ENCODE measurements at places on chromosomes 1 and 21.

DNA sequence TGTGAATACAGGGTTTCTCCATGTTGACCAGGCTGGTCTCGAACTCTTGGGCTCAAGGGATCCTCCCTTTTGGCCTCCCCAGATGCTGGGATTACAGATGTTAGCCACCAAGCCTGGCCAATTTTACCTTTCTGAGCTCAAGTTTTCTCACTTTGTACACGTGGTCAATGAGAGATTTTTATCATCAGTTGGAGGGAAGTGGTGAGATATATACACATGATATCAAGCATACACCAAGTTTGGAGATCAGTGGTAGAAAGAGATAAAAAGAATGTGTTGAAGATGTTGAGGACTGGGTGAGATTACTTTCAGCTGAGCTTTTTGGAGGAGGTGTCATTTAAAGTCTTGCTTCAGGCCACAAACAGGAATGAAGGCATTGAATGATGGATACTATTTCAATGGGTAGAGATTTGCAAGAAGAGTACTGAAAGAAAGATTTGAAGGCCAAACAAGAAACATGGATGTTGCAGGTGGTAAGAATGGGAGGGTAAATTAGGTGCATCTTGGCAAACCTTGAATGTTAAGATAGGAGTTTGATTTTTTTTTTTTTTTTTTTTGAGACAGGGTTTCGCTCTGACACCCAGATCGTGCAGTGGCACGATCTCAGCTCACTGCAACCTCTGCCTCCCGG is 3.0 kb upstream of the SESN2 start:
- no peak for DNase-seq

- DNase-seq = no peak
Observed at GRCh38 chr1:245084551-245084950, 70.2 kb upstream of the KIF26B start.

DNA sequence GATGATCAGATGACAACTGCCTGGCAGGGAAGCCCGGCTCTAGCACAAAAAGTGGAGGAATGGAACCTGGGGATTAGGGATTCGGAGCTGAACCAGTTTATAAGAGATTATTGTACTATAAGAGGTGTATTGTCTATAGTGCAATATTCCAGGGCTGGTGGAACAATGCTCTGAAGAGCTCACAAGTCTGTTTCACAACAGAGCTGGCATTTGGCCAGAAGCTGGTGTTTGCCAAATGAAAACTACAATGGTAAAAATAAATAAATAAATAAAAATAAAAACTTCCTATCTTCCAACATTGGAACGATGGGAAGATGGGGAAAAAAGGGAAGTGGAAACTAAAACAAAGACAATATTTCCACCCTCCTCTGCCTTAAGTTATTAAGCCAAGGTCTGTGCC is 73.5 kb downstream of the CHODL start:
- DNase-seq = peak; percentile 5

DNA sequence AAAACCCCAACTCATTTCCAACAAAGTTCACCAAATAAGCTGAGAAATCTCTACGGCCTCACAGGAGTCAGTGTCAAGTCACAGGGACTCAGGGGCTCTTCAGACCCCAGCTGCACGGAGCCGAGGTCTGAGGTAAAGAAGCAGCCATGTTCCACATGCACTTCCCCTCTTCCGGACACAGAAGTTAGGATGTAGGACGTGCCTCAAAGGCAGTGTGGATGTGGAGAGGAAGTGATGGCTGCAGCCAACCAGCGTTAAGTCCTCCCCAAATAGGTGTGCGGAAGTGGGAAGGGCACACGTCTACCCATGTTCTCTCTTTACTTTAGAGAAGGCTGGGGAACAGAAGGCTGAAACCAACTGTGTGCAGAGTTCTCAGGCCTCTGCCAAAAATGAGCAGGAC is 14.6 kb upstream of the NCF2 start:
- no peak for DNase-seq

DNA sequence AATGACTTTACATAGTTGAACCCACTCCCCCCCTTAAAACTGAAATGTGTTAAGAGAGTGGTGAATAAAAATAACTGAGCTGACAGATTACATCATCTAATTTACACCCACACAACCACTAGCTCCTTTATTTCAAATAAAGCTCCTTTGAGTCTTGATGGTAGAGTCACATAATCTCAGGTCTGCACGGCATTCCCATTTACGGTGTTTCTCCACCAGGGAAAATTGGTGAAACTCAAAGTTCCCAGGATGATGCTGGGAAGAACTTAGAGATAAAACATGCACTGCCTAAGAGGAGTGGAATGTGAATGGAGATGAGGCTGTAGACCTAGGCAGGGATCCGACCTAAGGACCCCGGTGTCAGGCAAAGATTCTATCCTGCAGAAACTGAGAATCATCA is 727.8 kb upstream of the ADAMTS5 start:
- no peak for DNase-seq

- no peak for DNase-seq
Observed at GRCh38 chr1:152888126-152888525, 10.0 kb downstream of the SMCP start.

GRCh38 chr1:226406401-226406881 is 1.5 kb downstream of the PARP1 start:
- no peak for DNase-seq

Data from COR-L47 (cell line).